ENCODE measurements at places on chromosomes 6 and 20. TPM values are rescaled to one million over a fixed set of nuclear protein-coding genes. Genes with fewer than 3 reads are reported as not detected.
A peak's percentile ranks its signal among the peaks of the same experiment; 100 is the strongest.

Gene WFDC10B
- not detected for total RNA-seq

GRCh38 chr20:2750491-2751251, 49.8 kb downstream of the CPXM1 start:
- DNase-seq: no peak
- no peak overlapping the region for H3K27ac ChIP-seq
- H3K4me3 ChIP-seq: peak overlapping the region; percentile 31
- peaks cover 17% of the 10 kb centered on the region for H3K4me1 ChIP-seq

Gene CDH22
- not detected for total RNA-seq

DNA sequence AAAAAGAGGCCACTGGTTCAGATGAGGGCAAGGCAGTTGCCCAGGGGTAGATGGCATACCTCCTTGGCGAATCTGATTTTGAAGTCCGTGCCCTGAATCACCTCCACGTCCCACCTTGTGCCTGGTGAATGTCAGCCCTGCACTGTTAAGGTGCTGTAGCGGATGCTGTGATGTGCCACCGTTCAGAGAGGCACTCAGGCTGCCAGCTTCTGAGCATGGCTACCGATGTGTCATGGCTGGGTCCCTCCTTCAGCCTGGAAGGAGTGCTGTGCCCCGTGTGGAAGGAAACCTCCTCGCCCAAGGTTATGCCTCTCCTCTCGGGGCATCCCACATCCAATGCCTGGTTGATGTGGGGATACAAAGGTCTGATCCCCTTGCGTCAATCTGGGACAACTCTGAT, 43.6 kb downstream of the UST start:
- no peaks in the 10 kb centered on the region for H3K27me3 ChIP-seq
- no peak overlapping the region for H3K27ac ChIP-seq
- no peaks in the 10 kb centered on the region for H3K36me3 ChIP-seq
- no peak for DNase-seq

DNA sequence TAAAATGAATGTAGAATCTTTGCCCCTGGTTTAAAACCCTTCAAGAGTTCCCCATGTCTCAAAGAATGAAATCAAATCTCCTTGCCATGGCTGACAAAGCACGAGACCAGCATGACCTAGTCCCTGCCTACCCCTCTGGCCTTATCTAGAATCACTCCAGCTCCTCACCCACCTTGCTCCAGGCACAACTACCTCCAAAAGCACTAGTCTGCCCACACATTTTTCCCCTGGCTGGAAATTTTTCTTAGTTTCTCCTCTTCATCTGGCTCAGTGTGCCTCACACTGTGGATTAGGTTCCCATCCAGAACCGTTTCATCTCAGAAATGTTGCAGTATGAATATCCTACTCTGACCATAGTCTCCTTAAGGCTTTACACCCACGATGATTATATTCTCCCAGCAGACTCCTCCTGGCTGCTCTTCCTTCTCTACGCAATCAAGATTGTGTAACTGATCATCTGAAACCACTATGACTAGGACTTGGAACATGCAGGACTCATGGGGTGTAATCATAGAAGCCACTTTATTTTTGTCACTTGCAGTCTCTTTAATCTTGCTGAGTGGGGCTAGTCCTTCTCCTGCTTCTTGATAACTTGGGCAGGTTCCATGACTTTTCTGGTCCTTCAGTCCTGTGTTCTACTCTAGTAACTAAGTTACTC, 7.8 kb upstream of the MRS2 start:
- H3K4me3 ChIP-seq: no peak overlapping the region
- no peaks in the 10 kb centered on the region for H3K36me3 ChIP-seq
- peaks cover 22% of the 10 kb centered on the region for H3K27me3 ChIP-seq
- H3K4me1 ChIP-seq: no peaks in the 10 kb centered on the region
- no peak overlapping the region for H3K27ac ChIP-seq
- DNase-seq: no peak

DNA sequence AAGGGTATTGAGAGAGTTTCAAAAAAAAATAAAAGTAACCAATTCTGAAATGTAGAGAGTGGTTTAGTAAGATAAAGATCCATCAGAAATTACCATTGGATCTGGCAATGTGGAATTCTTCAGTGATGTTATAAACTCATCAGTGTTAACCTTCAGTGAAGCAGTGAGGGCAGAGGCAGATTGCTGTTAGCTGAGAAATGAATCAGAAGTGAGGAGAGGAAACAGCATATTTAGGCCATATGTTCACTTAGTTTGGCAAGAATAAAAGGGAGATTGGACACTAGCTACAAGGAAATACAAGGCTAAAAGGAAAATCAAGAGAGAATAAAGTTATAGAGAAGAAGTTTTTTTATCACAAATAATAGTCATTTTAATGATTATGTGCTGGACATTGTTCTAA, 9.6 kb downstream of the KCNQ5 start:
- H3K4me3 ChIP-seq: no peak overlapping the region
- peaks cover 22% of the 10 kb centered on the region for H3K36me3 ChIP-seq
- H3K4me1 ChIP-seq: peaks cover 8% of the 10 kb centered on the region
- DNase-seq: no peak
- H3K27me3 ChIP-seq: no peaks in the 10 kb centered on the region
- no peak overlapping the region for H3K27ac ChIP-seq

- no peak overlapping the region for H3K4me3 ChIP-seq
- H3K27ac ChIP-seq: no peak overlapping the region
- H3K36me3 ChIP-seq: no peaks in the 10 kb centered on the region
- no peak for DNase-seq
- H3K27me3 ChIP-seq: peaks cover 18% of the 10 kb centered on the region
Observed at GRCh38 chr6:79802657-79803300, 144.6 kb downstream of the ELOVL4 start.

- H3K4me3 ChIP-seq: no peak overlapping the region
- no peak for DNase-seq
- H3K27ac ChIP-seq: no peak overlapping the region
- H3K36me3 ChIP-seq: no peaks in the 10 kb centered on the region
- peaks cover 6% of the 10 kb centered on the region for H3K27me3 ChIP-seq
Observed at GRCh38 chr6:32047539-32047854, 9.3 kb downstream of the CYP21A2 start.

GRCh38 chr6:129677620-129678325, 32.2 kb downstream of the ARHGAP18 start:
- peaks cover 53% of the 10 kb centered on the region for H3K4me1 ChIP-seq
- H3K27ac ChIP-seq: no peak overlapping the region
- no peak overlapping the region for H3K4me3 ChIP-seq

- H3K4me1 ChIP-seq: peaks cover 44% of the 10 kb centered on the region
- no peaks in the 10 kb centered on the region for H3K27me3 ChIP-seq
Observed at GRCh38 chr6:129749749-129750120, 39.8 kb upstream of the ARHGAP18 start.

- no peak overlapping the region for H3K4me3 ChIP-seq
- DNase-seq: no peak
- H3K4me1 ChIP-seq: no peaks in the 10 kb centered on the region
- H3K36me3 ChIP-seq: no peaks in the 10 kb centered on the region
Observed at GRCh38 chr6:167227984-167228383, 63.1 kb upstream of the UNC93A start.

- H3K4me3 ChIP-seq: no peak overlapping the region
- H3K27ac ChIP-seq: no peak overlapping the region
- H3K36me3 ChIP-seq: no peaks in the 10 kb centered on the region
- H3K27me3 ChIP-seq: peaks cover 22% of the 10 kb centered on the region
- H3K4me1 ChIP-seq: peaks cover 2% of the 10 kb centered on the region
Observed at GRCh38 chr6:13836170-13836569, 21.8 kb upstream of the MCUR1 start.

DNA sequence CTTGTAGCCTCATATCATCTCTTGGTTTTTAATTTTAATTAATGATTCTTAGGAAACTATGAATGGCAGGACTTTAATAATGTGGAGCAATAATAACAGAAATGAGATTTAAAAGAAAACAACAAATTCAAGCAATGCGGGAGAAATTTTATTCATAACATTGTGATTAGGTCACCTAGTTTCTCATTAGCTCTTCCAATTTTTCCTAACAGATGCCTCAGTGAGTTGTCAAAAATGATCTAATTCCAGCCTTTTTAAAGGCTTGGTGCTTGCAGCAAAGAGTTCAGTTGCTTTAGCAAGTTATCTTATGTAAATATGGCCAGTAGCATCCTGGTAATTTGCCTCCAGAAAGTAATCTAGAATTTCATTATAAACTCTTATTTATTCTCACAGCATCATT, 20.4 kb downstream of the PDE7B start:
- H3K4me3 ChIP-seq: no peak overlapping the region
- H3K27me3 ChIP-seq: no peaks in the 10 kb centered on the region
- peaks cover 3% of the 10 kb centered on the region for H3K36me3 ChIP-seq
- no peak for DNase-seq
- peaks cover 5% of the 10 kb centered on the region for H3K4me1 ChIP-seq

- H3K4me3 ChIP-seq: no peak overlapping the region
- peaks cover 5% of the 10 kb centered on the region for H3K27me3 ChIP-seq
- H3K36me3 ChIP-seq: no peaks in the 10 kb centered on the region
- no peak overlapping the region for H3K27ac ChIP-seq
- DNase-seq: no peak
Observed at GRCh38 chr6:131890091-131890490, 61.1 kb downstream of the CCN2 start.

Gene CST4
- total RNA-seq: not detected

Gene LAMA2
- total RNA-seq: 0.02 TPM

GRCh38 chr20:59074456-59074855, 31.9 kb upstream of the PRELID3B start:
- H3K27ac ChIP-seq: no peak overlapping the region
- no peak for DNase-seq
- H3K4me3 ChIP-seq: no peak overlapping the region

DNA sequence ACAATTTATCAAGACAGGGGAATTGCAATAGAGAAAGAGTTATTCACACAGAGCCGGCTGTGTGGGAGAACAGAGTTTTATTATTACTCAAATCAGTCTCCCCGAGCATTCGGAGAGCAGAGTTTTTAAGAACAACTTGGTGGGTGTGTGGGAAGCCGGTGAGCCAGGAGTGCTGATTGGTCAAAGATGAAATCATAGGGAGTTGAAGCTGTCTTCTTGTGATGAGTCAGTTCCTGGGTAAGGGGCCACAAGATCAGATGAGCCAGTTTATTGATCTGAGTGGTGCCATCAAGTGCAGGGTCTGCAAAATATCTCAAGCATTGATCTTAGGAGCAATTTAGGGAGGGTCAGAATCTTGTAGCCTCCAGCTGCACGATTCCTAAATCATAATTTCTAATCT, 50.0 kb upstream of the ECI2 start:
- peaks cover 5% of the 10 kb centered on the region for H3K36me3 ChIP-seq

GRCh38 chr20:46158476-46158987, 40.4 kb downstream of the CD40 start:
- peaks cover 21% of the 10 kb centered on the region for H3K27me3 ChIP-seq
- H3K4me3 ChIP-seq: no peak overlapping the region
- H3K27ac ChIP-seq: no peak overlapping the region
- DNase-seq: no peak
